T-helper 17 cell (primary cell): ENCODE measurements at places on chromosomes 6 and 20. TPM values are rescaled to one million over a fixed set of nuclear protein-coding genes. Genes with fewer than 3 reads are reported as not detected.

The BTBD3 gene
- 1.1 TPM for total RNA-seq

The DOK5 gene
- total RNA-seq, result not detected

The SLC22A16 gene
- total RNA-seq, result not detected

The SYCP2L gene
- not detected for total RNA-seq

The HLA-DRB1 gene
- 39.8 TPM for total RNA-seq

The NOTCH4 gene
- 0.60 TPM for total RNA-seq
